ENCODE measurements at places on chromosomes 3 and 15. TPM values are rescaled to one million over a fixed set of nuclear protein-coding genes. Genes with fewer than 3 reads are reported as not detected.

DNA sequence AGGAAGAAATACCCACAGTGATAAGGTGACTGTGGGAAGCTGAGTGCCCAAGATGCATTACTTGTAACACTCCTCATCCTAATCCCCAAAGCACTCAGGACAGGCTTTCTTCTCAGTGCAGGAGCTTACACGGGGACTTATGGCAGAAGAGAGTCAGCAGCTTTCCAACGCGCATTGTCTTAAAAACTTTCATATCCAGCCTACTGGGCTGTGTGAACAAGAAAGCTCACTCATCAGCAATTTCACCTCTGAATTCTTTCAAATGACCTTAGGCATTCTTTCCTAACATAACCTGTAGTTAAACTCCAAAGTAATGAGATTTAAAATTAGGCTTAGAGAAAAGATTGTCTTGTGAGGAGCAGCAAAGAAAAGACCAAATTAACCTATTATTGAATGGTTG is 132.3 kb downstream of the KCNAB1 start:
- DNase-seq: peak; percentile 21

- no peak for DNase-seq
Measured at GRCh38 chr3:141045849-141046248, 5.3 kb upstream of the SPSB4 start.

- no peak for DNase-seq
Measured at GRCh38 chr15:100891307-100892012, 11.8 kb downstream of the ALDH1A3 start.

- DNase-seq: no peak
Measured at GRCh38 chr3:135967867-135968266, 2.3 kb downstream of the PPP2R3A start.

DNA sequence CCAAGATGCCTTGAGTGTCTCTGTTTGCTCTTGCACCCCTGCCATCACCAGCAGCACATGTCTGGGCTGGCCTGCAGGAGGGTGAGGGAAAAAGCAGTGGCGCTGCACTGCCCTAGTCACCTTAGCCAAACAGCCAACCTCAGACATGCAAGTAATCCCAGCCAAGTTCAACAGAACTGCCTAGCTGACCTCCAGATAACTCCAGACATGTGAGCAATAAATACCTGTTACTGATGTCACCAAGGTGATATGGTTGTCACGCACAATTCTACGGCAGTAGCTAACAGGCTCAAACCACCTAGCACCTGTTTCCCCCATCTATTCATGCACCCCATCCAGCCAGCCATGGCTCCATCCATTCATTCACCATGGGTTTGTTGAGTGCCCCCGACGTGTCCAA is 99.9 kb downstream of the SRGAP3 start:
- DNase-seq: no peak

The CHRM5 gene
- not detected for total RNA-seq

The CPNE9 gene
- total RNA-seq: not detected

The GP5 gene
- not detected for total RNA-seq

DNA sequence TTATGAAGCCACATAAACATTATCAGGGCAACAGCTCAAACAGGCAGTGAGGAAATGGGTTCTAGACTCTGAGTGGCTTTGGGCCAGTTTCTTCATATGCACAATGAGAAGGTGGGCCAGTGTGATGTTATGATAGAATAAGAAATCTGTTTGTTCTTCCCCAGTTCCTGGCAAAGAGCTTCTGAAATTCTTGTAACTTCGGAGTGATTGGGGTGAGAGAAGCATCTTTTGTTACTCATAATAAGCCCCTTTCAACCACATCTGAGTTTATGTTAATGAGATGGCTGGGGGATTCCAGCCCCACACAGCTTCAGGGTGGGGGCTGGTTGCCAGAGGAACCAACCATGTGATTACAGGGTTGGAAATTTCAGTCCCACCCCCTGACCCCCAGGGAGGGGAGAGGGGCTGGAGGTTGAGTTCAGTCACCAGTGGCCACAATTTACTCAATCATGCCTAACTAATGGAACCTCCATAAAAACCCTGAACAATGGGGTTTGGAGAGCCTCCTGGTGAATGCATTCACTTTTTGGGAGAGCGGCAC is 57.0 kb upstream of the FRMD4B start:
- DNase-seq: no peak

GRCh38 chr3:7999384-7999783 is 502.2 kb upstream of the LMCD1 start:
- no peak for DNase-seq

DNA sequence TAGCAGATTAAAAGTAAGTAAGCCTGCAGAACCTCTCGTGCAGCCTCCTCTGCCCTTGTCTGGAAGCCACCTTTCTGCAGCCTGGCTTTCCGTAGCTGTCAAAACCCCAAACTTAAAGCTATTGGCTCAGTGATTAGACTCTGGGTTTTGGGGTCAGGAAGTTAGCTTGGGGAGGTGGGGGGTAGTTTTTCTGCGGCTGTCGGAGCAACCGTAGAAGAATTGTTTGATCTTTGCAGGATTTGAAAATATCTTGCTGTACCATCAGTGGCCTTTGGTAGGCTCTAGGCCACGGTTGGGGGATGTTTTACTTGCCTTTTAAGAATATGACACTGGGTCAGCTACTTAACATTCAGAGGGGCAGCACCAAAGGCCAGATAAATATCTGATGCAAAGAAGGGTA is 88.4 kb upstream of the RASGRP1 start:
- no peak for DNase-seq
